ENCODE measurements at places on chromosomes 16 and 17.

- no peak for DNase-seq
Measured at GRCh38 chr17:62727916-62728672, 80.0 kb downstream of the MARCHF10 start.

GRCh38 chr17:39776252-39776651 lies 38.5 kb downstream of the GRB7 start:
- no peak for DNase-seq

- DNase-seq, result peak; percentile 78
Measured at GRCh38 chr17:64063766-64064224, 43.4 kb upstream of the ICAM2 start.

- DNase-seq, result no peak
Measured at GRCh38 chr16:80982646-80983045, 24.0 kb downstream of the CMC2 start.

- DNase-seq, result peak; percentile 18
Measured at GRCh38 chr17:49963626-49964302, 5.2 kb upstream of the DLX4 start.

GRCh38 chr17:29844339-29845048 lies 85.5 kb downstream of the SSH2 start:
- DNase-seq, result no peak

- peak; percentile 96 for DNase-seq
Measured at GRCh38 chr16:66608241-66609138, 4.0 kb downstream of the CMTM3 start.

DNA sequence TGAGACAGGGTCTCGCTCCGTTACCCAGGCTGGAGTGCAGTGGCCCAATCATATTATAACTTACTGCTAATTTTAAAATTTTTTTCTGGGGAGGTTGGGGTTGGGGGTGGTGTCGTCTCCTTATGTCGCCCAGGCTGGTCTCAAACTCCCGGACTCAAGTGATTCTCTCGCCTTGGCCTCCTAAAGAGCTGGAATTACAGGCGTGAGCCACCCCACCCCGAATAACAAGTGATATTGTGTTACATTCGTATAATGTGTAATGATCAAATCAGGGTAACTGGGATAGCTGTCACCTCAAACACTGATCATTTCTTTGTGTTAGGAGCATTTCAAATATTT lies 16.2 kb upstream of the KPNA2 start:
- no peak for DNase-seq

DNA sequence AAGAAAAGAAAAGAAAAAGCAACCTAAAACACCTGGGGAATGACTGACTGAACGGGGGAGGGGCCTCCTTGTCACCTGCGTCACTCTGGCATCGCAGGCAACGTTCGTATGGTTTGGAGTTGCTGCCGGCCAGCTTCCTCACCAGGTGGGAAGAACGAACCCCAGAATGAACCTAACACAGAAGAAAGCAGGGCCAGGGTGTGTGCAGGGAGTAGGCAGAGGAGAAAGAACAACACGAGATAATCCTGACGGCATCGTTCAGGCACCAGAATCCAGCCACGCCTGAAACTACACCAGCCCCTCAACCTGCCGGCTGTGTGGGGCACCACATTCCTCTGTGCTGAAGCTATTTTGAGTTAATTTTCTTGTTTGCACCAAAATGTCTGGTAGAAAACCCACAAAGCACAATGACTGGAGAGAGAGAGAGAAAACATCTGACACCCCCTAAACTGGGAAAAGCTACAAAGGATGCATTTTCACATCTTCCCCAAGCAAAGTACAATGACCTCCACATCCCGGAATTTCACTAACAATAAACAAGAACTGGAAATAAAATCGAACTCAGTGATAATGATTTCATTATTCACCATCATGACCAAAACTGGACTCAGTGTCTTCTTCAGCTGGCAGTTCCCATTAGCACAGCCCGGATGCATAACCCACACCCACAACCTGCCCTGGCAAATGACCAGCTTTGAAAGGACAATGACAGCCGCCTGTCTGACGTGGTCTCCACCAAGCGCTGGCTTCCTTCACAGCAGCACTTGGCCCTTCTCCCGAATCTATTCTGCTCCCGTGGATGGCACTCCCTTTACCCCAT lies 23.6 kb downstream of the RAB40B start:
- no peak for DNase-seq

GRCh38 chr16:31711344-31711845 lies 162.2 kb upstream of the ZNF267 start:
- no peak for DNase-seq

- DNase-seq, result no peak
Measured at GRCh38 chr17:15882058-15882720, 62.7 kb upstream of the ADORA2B start.

- DNase-seq, result no peak
Measured at GRCh38 chr16:73746554-73746953, 550.1 kb upstream of the PSMD7 start.

DNA sequence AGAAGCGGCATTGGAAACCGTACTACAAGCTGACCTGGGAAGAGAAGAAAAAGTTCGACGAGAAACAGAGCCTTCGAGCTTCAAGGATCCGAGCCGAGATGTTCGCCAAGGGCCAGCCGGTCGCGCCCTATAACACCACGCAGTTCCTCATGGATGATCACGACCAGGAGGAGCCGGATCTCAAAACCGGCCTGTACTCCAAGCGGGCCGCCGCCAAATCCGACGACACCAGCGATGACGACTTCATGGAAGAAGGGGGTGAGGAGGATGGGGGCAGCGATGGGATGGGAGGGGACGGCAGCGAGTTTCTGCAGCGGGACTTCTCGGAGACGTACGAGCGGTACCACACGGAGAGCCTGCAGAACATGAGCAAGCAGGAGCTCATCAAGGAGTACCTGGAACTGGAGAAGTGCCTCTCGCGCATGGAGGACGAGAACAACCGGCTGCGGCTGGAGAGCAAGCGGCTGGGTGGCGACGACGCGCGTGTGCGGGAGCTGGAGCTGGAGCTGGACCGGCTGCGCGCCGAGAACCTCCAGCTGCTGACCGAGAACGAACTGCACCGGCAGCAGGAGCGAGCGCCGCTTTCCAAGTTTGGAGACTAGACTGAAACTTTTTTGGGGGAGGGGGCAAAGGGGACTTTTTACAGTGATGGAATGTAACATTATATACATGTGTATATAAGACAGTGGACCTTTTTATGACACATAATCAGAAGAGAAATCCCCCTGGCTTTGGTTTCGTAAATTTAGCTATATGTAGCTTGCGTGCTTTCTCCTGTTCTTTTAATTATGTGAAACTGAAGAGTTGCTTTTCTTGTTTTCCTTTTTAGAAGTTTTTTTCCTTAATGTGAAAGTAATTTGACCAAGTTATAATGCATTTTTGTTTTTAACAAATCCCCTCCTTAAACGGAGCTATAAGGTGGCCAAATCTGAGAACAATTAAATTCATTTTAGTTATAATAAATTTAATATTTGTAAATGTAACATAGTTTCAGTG lies 1.7 kb downstream of the HEXIM1 start:
- DNase-seq, result peak; percentile 42

GRCh38 chr16:56987692-56988091 lies 1.7 kb upstream of the NLRC5 start:
- DNase-seq, result no peak

DNA sequence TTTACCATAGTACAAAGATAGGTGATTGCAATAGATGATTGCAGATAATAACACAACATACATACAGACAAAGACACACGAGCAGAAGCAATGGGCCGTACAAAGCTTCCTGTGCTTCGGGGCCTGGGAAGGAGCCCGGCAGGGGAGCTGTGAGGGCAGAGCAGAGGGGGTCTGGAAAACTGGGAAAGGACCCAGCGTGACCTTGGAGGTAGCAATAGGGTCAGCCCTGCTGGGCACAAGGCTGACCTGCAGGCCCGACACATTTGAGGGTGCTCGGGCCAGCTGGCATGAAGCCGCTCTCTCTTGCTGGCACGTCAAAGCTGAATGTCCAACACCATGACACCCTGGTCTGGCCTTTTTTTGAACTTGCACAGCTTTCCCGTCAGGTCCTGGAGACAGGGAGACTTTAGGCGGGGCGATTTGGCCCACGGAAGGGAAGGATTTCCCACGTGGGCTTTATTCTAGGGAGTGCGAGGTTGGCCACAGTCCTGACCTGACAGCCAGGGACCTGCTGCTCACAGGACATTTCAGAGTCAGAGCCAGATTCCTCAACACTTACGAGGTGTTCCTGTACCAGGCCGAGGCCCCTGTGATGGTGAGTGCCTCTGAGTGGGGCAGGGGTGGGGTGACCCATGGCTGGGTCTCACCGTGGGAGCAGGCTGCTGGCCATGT lies 83.2 kb downstream of the NTN1 start:
- DNase-seq, result no peak

DNA sequence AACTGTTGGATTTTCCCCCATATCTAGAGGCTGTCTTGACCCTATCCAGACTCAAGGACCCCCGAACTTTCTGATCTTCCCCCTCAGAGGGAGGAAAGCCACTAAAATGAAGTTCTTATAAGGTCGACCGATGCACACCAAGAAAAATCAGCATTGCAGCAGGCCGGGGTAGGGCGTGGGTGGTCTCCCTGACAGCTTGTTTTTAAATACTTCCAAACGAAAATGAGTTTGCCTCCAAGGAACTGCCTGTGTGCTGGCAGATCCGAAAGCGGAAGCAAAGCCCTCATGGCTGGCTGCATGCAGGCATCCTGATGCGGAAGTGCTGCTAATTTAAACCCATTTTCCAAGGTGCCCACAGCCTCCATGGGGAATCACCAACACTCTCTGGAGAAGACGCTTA lies 374.3 kb upstream of the XYLT1 start:
- no peak for DNase-seq

- no peak for DNase-seq
Measured at GRCh38 chr16:14635395-14636165, 2.8 kb downstream of the BFAR start.

DNA sequence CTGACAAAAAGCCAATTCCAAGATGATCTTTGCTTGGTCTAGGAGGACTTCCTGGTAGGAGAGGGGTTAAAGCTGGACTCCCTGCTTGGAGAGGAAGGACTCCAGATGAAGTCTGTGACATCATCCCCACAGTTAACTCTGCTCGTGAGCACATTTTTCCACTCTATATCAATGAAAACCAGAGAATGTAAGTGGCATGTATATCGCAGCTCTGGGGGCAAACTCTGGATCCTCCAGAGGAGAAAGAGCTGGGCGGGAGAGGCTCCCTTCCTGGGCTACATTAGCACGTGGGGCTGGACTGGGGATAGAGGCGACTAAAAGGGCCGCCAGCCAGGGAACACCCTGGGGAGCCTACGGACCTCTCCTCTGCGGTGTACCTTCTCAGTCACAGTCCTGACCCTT lies 34.1 kb downstream of the HIC1 start:
- no peak for DNase-seq

DNA sequence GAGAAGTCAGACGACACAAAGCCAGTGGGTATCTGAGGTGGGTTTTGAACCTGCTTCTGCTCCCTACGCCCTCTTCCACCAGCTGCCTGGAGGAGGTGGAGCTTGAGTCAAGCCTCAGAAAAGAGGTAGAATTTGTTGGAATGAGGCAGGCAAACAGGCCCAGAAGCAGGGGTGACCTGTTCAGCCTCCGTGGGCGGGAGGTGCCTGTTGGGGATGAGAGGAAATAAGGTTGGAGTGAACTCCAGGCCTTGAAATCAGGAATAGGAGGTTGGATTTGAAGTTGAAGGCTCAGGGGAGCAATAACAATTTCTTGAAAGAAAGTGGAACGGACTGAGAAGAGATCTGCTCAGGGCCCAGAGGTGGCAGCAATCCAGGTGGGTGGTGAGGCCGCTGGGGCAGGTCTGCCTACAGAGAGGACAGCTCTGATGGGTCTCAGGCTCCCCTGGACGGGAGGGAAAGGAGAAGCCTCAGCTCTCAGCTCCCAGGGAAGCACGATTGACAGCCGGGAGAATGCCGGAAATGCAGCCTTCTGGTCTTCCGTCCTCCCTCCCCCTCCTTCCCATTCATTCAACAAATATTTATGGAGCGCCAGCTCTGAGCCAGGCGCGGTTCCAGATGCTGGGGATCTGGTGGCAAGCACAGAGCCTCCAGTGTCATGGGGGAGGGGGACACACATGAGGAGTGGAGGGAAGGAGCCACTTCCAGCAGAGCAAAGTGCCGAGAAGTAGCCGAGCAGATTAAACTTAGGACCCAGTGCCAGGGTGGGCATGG lies 61.9 kb upstream of the CIBAR2 start:
- DNase-seq, result no peak

DNA sequence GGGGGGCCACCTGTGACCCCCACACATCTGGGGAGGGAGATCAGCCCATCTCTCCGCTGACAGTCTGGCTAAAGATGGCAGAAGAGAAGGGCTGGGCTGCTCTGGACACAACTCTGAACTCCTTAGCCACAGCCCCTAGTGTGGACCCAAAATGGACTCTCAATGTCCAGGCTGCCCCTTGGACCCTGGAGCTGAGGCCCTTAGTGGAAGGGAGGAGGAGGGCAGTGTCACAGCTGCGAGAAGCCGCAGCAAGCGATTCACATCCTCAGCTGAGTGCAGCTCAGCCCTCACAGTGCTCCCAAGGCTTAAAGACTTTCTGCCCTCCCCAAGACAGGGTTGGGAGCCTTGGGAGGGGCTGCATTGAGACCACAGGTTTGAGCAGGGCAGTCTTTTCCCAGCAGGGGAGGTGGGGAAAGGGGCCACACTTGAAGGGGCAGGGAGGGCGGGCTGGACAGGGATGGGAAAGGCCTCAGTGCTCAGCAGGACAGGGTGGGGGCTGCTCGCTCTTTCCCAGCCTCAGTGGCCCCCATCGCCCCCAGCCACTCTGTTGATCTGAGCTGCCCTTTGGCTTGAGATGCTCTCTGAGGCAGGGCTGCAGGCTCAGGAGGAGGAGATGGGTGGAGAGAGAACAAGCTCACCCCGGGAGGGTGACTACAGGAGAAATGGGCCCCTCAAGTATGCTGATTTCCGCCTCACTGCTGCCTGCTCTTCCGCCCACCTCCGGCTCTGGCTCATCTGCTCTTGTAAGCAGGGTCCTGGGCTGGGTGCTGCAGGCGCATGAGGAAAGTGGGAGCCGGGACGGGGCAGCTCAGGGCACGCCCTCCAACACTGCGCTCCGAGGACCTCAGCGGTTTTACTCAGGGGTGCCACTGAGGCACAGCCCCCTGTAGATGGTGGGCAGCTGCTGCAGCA lies 50.9 kb upstream of the MTSS2 start:
- DNase-seq, result no peak

DNA sequence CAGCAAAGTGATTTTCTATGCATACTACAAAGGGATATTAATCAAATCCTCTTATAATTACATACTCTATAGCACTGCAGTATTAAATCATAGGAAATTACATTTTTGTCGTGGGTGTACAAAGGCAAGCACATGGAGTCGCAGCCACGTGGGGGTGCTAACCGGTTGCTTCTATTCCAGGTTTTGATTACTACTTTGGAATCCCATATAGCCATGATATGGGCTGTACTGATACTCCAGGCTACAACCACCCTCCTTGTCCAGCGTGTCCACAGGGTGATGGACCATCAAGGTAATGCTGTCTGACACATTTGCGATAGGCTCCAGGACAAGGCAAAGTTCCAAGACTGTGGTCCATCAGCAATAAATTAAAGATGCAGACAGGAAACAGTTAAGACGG lies 60.1 kb downstream of the ARSG start:
- DNase-seq, result no peak

- no peak for DNase-seq
Measured at GRCh38 chr17:10547351-10547750, 2.1 kb downstream of the MYH2 start.

Measured in endothelial cell (in vitro differentiated cells).